Activated T-cell treated with anti-CD3 and anti-CD28 coated beads for 48 hours (primary cell): ENCODE measurements at places on chromosomes 4 and X.

DNA sequence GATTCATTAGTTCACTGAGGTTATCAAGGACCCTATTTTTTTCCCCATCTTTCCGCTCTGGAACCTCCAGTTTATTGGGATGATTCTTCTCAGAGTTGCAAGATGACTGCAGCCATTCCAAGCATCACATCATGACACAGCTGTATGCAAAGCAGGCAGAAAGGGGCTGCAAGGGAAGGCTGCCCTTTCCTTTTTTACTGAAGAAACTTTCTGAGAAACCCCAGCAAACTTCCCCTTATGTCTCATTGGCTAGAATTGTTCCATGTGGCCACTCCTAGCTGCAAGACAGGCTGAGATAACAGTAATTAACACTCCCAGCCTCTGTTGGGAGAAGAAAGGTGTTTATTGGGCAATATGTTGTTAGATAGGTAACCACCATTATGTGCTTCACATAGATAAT lies 102.6 kb downstream of the SATL1 start:
- DNase-seq, result no peak

DNA sequence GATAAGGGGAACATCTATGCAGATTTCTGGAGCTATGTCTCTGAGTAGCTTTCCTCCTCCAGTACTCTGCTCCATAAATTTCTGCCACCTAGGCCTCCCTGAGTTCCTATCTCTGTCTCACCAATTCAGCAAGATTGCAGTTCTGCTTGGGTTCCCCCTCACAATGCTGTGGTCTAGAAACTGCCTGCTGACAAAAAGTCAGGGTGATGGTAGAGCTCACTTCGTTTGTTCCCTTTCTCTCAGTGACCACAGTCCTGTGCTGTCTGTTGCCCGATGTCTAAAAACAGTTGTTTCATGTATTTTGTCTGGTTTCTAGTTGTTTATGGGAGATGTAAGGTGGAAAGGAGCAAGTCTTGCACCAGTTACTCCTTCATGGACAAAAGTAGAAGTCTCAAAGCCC lies 41.1 kb downstream of the AMMECR1 start:
- DNase-seq, result no peak

DNA sequence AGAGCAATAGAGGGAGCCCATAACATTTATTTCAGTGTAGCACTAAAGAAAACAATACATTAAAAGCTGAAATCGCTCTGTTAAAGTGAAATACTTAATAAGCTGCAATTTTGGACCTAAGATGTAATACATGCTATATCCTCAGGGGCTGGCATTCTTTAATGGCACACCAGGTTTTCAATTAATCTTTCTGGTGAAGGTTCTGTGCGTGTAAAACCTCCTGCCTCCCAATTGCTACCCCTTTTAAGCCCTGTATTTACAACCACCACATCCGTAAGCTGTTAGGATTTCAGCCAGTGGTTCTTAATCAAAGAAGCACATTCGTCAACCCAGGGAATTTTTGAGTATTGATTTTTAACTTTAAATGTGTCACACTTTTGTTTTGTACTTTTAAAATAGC lies 7.6 kb upstream of the COMMD8 start:
- no peak for DNase-seq

DNA sequence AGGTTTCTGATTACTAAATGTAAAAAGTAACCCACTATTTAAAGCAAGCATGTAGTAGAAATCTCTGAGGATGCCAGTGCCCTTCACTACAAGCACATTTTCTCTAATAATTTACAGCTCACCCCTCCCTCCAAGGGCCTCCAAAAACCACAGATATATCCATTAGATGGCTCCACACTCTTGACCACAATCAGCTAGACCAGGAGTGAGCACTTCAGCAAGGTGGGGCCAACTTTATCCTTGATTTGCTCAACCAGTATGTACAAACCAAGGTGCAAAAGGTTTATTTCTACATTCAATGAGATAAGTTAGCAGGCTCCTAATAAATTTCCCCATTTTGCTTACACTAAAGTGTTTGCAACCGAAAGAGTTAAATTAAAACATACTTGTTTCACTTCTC lies 35.8 kb downstream of the RFC1 start:
- no peak for DNase-seq

- no peak for DNase-seq
Observed at GRCh38 chr4:94284889-94285288, 57.7 kb downstream of the HPGDS start.
